Lower leg skin (tissue), 4 donors: ENCODE measurements at places on chromosomes 11 and 22.

- no peak for DNase-seq
Observed at GRCh38 chr11:81444297-81444696, 1289.4 kb downstream of the FAM181B start.

GRCh38 chr11:120768949-120769348 lies 255.0 kb upstream of the TBCEL start:
- DNase-seq, result no peak

- no peak for DNase-seq
Observed at GRCh38 chr22:20641198-20641892, 132.6 kb upstream of the SERPIND1 start.

DNA sequence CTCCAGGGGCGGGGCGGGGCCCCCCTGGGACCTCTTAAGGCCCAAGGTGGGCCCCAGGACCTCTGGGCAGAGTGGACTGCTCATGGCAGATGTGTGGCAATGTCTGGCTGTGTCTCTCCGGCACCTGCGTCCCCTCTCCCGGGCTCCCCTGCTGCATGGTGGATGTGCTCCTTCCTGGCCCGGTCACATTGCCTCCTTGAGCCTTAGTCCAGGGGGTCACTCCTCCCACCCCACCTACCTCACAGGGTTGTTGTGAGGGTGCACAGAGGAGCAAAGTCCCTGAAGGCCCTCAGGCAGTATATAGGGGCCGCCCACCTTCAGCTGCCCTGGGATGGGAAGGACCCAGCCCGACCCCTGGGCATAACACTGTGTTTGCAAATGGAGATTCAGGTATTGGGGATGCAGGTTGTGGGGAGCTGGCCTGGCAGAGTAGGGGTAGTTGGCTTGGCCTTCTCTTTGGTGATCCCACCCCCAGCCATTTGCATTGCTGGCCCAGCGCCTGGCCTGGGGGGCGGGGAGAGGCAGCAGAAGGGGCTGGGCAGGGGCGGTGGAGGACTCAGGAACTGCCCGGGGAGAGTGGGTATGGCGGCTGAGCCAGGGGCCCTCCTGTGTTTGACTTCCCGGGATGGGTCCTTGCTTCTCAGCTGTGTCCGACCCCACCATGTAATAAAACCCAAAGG lies 11.3 kb downstream of the KCTD17 start:
- DNase-seq, result no peak

DNA sequence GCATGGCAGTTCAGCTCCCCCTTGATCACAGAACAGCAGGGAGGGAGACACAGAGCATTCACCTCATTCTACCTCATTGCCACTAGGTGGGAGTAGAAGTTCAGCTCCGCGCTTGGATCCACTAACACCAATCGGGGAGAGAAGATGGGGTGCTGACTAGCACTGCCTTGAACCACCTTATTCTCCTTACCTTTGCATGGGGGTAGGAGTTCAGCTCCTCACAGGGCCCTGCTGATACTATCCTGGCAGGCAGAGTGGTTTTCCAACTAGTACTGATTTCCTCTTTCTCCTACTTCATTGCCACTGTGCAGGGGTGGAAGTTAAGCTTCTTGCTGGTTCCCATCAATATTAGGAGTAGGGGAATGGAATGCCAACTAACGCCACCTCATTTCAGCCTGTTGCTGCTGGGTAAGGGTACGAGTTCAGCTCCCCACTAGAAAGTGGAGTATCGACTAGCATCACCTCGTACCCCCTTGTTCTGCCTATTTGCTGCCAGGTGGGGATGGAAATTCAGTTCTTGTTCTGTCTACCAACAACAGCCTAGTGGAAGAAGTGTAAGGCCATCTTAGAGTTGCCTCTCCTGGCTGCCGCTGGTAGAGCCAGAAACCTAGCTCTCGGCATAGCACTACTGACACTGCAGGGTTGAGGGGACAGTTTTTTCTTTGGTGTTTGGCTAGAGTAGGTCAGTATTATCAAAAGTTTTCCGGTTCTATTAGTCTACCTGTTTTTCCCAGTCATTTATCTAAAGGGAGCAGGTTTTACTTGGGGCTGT lies 550.9 kb upstream of the CCDC90B start:
- no peak for DNase-seq

- DNase-seq, result no peak
Observed at GRCh38 chr11:100832829-100833228, 145.7 kb downstream of the ARHGAP42 start.

GRCh38 chr11:93020248-93021046 lies 51.0 kb downstream of the MTNR1B start:
- no peak for DNase-seq

DNA sequence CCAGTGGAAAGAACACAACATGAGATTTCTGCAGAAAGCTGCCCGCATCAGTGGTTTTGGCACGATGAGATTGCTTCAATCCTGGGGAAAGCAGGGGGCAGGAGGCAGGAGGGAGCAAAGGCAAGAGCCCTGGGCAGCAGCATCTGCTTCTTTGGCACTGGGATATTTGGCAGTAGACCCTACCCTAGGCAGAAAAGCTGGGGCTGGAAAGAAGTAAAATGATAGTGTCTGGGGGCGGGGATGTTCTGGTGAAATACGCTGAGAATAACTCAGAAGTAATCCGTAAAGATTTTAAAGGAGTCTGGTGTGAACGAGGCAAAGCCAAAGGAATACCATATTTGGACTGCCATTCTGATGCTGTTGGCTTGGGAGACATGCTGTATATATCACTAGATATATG lies 62.0 kb downstream of the FAM76B start:
- no peak for DNase-seq

- DNase-seq, result no peak
Observed at GRCh38 chr11:1570896-1571759, 943 bp downstream of the DUSP8 start.

GRCh38 chr11:121456151-121456550 lies 3.4 kb upstream of the SORL1-AS1 start:
- no peak for DNase-seq

- no peak for DNase-seq
Observed at GRCh38 chr11:44574610-44575287, 9.3 kb downstream of the CD82 start.

DNA sequence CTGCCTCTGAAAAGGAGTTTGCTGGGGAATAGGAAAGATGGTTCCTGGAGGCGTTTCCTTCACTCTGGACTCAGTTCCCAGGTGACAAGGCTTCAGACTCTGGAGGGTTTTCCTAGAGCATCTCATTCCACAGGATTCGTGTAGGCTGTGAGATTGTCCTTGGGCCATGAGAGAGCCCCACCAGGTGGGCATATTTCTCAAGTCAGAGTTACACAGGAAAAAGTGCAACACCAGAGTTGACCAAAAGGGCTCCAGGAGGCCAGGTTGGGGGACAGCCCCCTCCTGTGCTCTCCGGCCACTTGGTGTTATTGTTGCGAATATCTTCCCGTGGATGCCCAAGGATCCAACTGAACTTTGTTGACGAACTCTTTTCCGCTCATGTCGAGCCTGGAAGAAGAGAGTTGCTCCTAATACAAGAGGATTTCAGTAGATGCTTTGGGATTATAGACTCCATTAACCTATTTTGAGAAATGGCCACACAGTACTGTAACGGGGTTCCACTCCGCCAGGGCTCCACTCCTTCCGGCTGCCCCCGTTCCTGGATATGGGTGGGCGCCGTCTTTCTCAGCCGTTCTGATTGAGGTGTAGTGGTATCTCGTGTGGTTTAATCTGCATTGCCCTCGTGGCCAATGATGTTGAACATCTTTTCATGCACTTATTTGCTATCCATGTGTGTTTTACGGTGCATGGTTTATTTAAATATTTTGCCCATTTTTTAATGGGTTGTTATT lies 580.3 kb downstream of the BRD1 start:
- DNase-seq, result peak; percentile 49

- DNase-seq, result peak; percentile 69
Observed at GRCh38 chr11:65931773-65932557, 12.7 kb downstream of the DRAP1 start.

DNA sequence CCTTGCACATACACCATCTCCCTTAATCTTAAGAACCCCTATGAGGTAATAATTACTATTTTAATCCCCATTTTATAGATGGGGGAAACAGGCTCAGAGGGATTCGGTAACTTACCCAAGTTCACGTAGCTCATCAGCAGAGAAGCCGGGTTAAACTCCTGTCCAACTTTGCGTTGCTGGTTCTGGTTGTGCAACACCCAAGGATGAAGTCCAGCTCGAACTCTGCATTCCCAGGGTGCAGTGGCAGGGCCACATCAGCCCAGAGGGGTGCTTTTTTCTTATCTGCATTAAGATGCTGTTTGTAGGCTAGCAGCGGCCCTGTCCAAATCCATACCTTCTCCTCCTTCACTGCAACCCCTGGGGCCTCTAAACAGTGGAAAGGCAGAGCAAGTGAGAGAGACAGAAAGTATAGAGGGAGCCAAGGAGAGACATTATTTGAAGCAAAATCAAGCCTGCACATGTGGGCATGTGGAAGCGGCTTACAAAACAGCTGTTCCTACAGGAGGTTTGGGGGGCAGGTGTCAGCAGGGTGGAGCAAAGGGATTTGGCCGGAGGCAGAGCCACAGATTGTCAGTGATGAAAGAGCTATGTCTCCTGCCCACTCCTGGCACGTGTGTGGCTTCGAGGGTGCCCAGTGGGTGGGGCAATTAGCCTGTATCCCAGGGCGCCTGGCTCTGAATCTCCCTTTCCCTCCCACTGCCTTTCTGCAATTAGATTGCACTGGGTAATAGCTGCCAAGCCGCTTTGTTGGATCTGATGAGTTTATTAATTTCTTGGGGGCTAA lies 129.5 kb upstream of the TBCEL start:
- DNase-seq, result no peak

DNA sequence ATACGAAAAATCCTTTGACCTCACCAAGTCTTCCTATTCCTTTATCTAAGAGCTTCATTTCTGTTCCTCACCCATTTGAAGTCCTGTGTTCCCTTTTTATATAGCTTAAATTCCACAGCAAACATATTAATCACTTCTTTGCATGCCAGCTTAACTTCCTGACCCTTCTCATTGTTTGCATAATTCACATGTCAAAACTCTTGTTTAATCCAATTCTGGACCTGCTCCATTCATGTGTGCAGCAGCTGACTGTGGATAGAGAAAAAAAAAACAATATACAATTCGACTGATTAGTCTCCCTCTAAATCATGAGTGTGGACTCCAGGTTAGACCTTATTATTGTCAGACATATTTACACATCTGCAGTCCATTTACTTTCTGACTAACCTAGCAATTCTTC lies 991.2 kb upstream of the TENM4 start:
- no peak for DNase-seq

GRCh38 chr11:57801183-57801485 lies 39.5 kb downstream of the CTNND1 start:
- no peak for DNase-seq

- peak; percentile 90 for DNase-seq
Observed at GRCh38 chr11:123062892-123063825, 1.2 kb upstream of the HSPA8 start.

DNA sequence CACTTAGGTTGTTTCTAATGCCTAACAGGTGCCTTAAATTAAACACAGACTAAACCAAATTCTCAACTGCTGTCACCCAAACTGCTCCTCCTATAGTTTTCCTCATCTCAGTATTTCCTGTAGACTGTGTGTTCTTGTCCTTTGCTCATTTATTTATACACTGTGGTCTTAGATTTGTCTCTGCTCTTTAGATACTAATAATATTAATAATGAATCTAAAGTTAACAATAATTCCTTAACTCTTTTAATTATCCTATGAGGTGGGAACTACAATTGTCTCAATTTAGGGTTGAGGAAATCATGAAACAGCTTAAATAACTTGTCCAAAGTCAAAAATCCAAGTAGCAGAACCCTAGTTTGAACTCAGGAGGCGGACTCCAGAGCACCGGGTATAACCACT lies 43.9 kb upstream of the YPEL1 start:
- no peak for DNase-seq

GRCh38 chr11:18566406-18566805 lies 22.1 kb downstream of the UEVLD start:
- no peak for DNase-seq

- DNase-seq, result no peak
Observed at GRCh38 chr11:73576185-73576614, 21.7 kb downstream of the FAM168A start.

DNA sequence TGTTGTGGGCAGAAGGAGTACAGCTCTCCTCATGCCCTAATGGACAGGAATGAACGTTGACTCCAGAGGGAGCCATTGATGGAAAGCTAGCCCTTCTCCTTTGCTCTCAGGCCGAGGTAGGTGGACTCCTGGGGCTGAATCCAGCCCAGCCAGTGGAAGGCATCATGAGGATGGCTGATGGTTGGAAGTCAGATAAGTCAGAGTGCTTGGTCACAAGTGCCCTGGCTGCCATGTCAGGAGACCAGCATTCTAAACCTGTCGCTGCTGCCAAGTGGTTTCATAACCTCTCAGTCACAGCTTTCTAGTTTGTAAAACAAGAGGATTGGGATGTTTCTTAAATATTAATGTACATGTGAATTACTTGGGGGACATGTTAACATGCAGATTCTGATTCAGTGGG lies 32.3 kb downstream of the PIWIL4 start:
- DNase-seq, result no peak

- DNase-seq, result no peak
Observed at GRCh38 chr22:30444632-30445437, 19.3 kb downstream of the MTFP1 start.

GRCh38 chr22:37619991-37620390 lies 11.4 kb downstream of the GGA1 start:
- DNase-seq, result no peak

DNA sequence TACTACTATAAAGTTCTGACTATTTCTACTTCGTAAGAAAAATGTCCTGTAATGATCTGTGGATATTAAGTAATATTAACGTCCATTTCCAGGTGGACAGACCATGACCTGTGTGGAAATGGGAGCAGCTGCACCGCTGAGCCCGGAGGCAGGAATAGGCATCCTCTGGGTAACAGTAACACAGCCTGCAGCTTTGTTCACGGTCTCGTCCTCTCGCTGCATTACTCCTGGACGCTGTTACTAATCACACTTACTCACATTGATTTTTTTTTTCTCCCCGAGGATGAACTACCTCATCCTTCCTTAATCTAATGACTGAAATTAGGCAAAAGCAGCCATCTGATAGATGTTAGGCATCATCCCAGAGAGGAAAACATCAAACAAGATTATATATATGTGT lies 345.7 kb upstream of the NARS2 start:
- DNase-seq, result no peak

DNA sequence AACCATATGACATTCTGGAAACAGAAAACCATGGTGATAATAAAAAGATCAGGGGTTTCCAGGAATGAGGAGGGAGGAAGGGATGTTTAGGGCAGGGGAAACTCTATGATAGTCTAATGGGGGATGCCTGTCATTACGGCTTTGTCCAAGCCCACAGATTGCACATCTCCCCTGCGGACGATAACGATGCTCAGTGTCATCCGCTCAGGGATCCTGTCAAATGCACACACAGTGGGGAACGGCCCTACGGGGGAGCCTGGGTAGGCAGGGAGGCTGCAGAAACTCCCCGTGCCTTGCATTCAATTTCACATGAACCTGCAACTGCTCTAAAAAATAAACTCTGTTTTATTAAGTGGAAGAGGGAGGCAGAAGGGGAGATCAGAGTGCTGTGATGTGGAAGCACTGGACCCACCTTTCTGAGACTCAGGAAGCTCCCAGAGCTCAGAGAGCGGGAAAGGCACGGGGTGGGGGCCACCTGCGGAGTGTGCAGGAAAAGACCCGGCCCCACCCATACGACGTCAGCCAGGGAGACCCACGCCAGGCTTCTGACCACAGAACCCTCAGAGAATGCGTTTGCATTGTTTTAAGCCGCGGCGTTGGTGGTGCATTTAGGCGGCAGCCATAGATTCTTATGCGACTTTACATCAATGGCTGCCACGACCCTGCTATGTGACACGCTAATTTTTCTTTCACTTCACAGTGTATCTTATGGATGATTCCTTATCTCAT lies 543.5 kb downstream of the BRD1 start:
- DNase-seq, result no peak

- no peak for DNase-seq
Observed at GRCh38 chr11:82899957-82900276, 313 bp downstream of the PRCP start.

GRCh38 chr22:47748957-47749356 lies 986.5 kb downstream of the TBC1D22A start:
- peak; percentile 52 for DNase-seq
